GM12864 (cell line): ENCODE measurements at places on chromosomes 5 and 9.

DNA sequence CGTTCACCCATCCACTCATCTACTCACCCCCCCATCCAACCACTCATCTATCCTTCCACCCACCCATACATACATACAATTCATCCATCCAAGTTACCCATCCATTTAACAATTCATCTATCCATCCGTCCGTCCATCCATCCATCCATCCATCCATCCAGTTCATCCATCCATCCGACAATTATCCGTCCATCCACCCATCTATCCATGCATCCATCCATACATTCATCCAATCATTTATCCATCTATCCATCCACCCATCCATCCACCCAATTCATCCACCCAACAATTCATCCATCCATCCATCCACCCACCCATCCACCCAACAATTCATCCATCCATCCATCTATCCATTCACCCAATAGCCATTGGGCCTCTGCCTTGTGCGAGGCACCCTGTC lies 173.2 kb upstream of the MVB12B start:
- no peak for DNase-seq

DNA sequence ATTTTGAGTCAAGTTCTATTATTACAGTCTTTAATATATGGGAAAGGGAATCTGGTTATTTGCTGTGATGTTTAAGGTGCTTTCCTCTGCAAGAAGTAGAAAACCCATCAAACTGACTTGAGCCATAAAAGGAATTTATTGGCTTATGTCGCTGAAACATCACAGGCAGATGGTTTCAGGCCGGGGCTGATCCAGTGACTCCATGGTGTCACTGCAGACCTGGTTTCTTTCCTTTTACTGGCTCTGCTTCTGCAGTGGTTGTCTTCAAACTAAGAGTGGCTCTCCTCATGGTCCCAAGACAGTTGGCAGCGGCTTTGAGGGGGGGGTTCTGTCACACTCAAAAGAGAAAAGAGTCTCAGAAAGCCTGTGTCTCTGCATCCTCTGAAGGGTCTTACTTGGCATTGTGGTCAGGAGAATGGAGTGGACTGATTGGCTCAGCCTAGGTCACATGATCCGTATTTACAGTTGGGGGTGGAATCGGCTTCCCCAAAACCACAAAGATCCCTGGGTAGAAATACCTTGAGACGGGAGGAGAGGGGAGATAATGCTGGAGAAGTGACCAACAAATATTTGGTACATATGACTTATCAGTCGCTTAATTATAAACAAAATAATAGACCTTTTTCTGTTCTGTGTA lies 106.3 kb downstream of the DAPK1 start:
- DNase-seq: no peak

DNA sequence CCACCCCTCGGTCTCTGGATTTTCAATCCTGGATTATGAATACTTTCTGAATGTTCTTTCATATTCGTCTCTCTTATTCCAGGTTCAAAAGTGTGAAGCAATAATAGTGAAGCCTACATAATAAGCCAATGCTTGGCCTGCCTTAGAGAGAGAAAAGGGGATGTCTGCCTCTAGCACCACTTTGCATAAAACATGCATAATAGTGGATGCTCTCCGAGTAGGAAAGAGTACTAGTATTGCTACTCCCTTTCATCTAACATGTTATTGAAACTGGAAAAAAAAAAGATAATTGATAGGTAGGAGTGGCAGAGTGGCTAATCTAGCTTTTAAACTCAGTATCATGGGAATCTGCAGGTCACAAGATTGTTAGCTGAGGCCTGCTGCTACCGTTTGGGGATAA lies 158.1 kb downstream of the SPATA31D1 start:
- no peak for DNase-seq

DNA sequence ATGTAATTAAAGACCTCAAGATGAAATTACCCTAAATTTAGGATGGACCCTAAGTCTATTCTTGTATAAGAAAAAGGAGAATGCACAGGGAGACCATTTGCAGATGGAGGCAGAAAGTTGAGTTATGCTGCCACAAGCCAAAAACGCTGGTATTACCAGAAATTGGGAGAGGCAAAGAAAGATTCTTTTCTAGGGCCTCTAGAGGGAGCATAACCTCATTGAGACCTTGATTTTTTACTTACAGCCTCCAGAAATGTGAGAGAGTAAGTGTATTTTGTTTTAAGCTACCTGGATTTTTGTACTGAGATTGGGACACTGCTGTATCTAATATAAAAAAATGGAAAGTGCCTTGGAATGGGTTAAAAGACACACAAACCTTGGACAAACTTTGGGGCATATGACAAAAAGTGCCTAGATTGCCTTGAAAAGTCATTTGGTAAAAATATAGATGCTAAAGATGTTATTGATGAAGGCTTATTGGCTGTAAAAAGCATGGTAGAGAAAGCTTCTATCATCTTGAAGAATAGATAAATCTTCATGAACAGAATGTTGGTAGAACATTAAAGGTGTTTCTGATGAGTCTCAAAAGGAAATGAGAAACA lies 174.7 kb upstream of the PRDM9 start:
- no peak for DNase-seq

DNA sequence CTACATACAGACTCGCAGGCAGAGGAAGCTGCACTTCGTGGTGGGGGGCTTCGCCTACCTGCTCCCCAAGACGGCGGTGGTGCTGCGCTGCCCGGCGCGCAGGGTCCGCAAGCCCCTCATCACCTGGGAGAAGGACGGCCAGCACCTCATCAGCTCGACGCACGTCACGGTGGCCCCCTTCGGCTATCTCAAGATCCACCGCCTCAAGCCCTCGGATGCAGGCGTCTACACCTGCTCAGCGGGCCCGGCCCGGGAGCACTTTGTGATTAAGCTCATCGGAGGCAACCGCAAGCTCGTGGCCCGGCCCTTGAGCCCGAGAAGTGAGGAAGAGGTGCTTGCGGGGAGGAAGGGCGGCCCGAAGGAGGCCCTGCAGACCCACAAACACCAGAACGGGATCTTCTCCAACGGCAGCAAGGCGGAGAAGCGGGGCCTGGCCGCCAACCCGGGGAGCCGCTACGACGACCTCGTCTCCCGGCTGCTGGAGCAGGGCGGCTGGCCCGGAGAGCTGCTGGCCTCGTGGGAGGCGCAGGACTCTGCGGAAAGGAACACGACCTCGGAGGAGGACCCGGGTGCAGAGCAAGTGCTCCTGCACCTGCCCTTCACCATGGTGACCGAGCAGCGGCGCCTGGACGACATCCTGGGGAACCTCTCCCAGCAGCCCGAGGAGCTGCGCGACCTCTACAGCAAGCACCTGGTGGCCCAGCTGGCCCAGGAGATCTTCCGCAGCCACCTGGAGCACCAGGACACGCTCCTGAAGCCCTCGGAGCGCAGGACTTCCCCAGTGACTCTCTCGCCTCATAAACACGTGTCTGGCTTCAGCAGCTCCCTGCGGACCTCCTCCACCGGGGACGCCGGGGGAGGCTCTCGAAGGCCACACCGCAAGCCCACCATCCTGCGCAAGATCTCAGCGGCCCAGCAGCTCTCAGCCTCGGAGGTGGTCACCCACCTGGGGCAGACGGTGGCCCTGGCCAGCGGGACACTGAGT lies 255.9 kb downstream of the SAXO1 start:
- no peak for DNase-seq

GRCh38 chr9:134978272-134978671 lies 60.6 kb upstream of the FCN1 start:
- DNase-seq: no peak

- DNase-seq: no peak
These were observed 694 bp upstream of the UAP1L1 start for GRCh38 chr9:137076636-137077009.

DNA sequence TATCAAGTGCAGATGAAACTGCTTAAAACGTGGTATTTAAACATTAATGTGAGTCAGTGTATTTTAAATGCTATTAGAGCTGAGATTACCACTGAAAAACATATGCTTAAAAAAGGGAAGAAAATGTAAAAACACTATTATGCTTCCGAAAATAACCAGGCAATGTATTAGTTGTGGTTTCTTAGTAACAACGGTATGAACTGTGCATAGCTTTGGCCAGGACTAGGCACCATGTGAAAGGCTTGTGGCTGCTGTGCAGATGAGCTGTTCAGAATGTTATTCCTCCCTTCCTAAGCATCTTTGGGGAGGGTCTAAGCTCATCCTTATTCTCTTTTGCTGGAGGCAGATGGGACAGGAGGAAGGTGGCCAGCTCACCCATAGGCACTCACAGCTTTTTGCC lies 84.9 kb downstream of the NTRK2 start:
- peak; percentile 25 for DNase-seq

- peak; percentile 8 for DNase-seq
These were observed 74.5 kb downstream of the CDKN2A start for GRCh38 chr9:21919377-21920362.

DNA sequence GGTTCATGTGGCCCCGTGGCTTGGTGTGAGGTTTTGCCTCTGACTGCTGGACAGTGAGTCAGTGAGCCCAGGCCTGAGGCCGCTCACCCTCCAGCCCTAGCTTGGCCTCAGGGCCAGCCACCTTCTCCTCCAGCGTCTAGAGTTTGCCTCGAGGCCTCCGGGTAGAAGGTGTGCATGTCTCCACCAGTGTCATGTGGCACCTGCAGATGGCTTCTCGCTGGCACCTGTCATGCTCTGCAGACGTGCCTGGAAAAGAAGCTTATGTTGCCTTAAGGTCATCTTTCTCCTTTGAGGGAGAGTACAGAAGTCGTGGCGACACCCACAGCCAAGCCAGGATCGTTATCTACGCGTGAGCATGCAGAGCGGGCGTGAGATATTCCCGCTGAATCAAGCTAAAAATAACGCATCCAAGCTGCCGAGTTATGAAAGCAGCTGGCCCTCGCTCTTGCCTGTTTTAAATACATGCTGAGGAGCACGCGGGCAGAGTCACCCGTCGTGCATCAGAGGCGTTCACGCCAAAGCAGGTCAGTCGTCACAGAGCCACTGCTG lies 79.7 kb upstream of the FCN2 start:
- DNase-seq: no peak

- DNase-seq: no peak
These were observed 478.2 kb upstream of the TNC start for GRCh38 chr9:115596021-115596745.
